ENCODE measurements at places on chromosomes 5 and 9. TPM values are rescaled to one million over a fixed set of nuclear protein-coding genes. Genes with fewer than 3 reads are reported as not detected.

Gene NADK2
- total RNA-seq = 12.2 TPM

Gene TAF11L10
- total RNA-seq = not detected

Gene GABRA1
- total RNA-seq = not detected

Gene LCN1
- not detected for total RNA-seq

Gene SPATA31E1
- 0.09 TPM for total RNA-seq

Gene SPATA31A3
- 0.35 TPM for total RNA-seq

Gene ANKRD18A
- 14.4 TPM for total RNA-seq

Gene TRIO
- total RNA-seq = 82.9 TPM

Gene CLIC3
- total RNA-seq = 0.29 TPM

Gene RNF183
- not detected for total RNA-seq

Gene MARCOL
- total RNA-seq = not detected

Gene RFX3
- total RNA-seq = 9.9 TPM

Gene NOL6
- 66.3 TPM for total RNA-seq

Gene ZNF483
- total RNA-seq = 46.8 TPM

Gene EIF4E1B
- 1.3 TPM for total RNA-seq

Gene HOMER1
- total RNA-seq = 36.0 TPM

Gene ZFR
- total RNA-seq = 62.4 TPM

Gene GDA
- 3.6 TPM for total RNA-seq

Gene RGMB
- 19.3 TPM for total RNA-seq

All from H9 (cell line).